Stimulated activated CD8-positive, alpha-beta memory T cell treated with anti-CD3 and anti-CD28 coated beads, Interleukin-7, amount 100 ng/mL, for 24 hours (primary cell): ENCODE measurements at places on chromosomes 1 and 21.

DNA sequence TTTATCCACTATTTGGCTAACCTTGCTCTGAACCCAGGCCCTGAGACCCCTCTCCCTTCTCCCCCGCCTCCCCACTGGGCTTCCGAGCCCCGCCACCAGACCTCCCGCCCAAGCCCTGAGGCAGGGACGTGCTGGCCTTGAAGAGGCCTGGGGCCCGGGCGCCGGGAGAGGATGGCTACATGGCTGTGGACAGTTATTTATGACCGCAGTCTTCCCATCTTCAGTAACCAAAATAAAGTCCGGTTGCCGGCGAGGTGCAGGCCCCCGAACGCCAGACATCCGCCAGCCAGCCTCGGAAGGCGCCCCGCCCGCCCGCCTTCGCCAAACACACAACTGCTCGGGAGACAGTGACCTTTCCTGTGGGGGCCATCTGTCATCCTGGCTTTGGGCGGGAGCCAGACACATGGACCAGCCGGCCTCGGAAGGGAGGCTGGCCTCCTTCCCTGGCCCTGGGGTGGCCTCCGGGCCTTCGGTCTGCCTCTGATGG, 69.0 kb downstream of the DHRS3 start:
- DNase-seq = no peak

DNA sequence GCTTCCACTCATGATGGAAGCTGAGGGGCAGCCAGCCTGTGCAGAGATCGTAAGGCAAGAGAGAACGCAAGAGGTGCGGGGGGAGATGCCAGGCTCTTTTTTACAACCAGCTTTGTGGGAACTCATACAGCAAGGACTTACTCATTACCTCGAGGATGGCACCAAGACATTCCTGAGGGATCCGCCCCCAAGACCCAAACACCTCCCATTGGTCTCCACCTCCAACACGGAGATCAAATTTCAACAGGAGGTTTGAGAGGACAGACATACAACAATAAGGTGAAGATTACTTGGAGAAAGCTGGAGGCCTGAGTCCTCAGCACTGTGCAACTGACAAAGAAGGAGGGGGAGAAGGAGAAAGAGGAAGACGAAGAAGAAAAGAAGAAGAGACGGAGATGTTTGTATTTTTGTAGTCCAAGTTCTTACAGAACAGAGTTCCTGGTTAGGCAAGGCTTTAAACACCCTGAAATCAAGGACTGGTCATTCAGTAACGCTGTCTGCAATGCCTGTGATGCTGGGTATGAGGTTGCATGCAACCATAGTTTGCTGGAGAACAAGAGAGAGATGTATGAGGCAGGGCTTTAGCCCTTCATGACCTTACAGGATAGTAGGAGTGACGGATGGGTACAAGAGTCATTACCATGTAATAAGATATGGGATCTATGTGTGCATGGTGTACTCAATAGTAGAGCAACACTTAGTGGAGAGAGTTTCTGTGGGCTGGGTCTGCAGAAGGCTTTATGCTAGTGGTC, 19.7 kb upstream of the GALNT2 start:
- no peak for DNase-seq

- DNase-seq = no peak
These were observed 48.8 kb downstream of the LAMC2 start for GRCh38 chr1:183234660-183235476.

DNA sequence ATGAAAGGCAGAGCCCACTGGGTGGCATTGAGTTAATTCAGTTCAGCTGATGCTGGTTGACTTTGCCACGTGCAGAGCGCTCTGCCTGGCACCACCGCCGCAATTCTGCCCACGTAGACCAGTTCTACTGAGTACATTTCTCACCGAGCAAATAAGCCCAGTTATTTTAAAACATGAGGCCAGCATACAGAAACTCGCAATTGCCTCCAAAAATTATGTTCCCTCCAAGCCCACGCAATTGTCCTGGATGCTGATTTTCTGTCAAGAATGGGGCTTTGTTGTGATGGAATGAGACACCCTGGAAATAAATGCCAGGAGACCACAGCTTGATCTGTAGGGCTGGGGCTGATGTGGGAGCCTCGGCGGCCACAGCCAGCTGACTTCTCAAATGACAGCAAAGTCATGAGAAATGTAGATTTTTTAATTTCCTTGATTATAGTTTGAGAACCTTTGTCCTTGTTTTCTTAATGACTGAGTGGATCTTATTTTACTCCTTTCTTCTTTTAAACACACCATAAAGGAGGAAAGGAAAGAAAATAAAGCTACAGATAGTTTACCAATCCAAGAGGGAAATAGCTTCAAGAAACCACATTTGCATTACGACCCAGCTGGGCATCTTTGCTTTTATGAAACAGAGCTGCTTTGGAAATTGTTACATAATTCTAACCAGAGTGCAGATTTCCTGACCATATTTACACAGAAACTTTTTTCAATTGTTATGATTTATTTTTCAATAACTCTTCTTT, 11.6 kb upstream of the PARP1 start:
- no peak for DNase-seq

GRCh38 chr1:7975212-7975865, 13.8 kb downstream of the PARK7 start:
- DNase-seq = no peak

GRCh38 chr1:78672428-78672827, 22.8 kb downstream of the IFI44 start:
- no peak for DNase-seq

- no peak for DNase-seq
These were observed 20.8 kb downstream of the VANGL2 start for GRCh38 chr1:160420881-160421842.

DNA sequence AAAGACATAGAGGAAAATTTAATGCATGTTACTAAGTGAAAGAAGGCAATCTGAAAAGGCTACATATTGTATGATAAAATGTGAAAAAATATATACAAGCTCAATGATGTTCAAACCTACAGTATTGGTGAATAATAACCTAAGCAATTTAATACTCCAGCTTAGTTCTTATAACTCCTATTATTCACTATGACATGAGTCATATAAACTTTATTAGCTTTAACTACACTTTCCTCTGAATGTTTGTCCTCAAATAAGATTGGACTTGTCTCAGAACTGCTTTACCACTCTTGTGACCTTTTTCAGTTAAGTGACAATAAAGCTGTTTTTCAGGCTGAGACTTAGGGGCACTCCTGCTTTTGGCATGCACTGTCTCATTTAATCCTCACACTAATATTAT, 50.9 kb downstream of the CNST start:
- no peak for DNase-seq

DNA sequence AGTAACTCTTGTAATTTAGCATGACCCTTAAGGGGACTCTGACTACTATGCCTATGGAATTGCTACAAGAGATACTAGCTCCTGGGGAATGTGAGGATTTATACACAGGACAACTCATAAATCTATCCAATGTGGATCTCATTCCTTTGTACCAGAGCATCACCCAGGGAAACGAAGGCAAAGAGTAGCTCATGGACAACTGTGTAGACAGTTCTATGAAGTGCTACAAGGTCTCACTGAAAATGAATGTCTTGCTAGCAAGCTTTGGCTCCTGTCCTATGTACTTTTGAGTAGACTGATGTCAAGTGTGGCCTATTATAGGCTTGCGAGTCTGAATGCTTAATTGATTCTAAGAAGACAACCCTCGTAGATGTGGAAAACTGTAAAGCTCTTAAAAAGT, 93.7 kb downstream of the ZSWIM5 start:
- DNase-seq = no peak

DNA sequence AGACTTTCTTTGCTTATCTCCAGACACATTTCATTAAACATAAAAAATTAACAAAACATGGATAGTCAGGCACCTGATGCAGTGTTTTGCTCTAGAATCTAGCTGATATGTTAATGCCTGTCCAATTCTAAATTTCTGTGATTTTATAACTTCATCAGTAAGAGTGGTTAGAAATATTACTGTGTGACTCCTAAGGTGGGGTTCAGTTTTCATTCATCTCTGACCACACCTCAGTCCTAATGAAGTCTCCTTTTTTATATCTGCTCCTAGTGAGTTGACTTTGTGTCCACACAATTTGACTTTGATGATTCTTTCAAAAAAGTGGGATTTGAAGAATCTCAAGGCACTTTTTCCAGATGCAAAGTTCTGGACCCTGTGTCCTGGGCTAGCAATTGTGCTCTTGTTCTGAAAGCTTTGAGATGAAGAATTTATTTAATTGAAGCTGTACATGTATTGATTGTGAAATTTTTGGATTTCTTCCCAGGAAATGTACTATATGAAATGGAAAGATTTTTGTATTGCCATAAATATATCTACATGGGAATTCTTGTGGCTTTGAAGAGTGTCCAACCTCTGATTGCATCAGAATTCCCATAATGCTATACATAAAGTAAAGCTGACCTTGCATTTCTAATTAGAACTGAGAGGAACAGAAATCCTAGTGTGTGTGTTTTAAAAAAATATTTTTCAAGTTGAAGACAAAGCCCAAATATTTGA, 111.2 kb downstream of the GIPC2 start:
- DNase-seq = no peak
